Heart left ventricle (tissue), 16 donors: ENCODE measurements at places on chromosomes 13 and 19. TPM values are rescaled to one million over a fixed set of nuclear protein-coding genes. Genes with fewer than 3 reads are reported as not detected.

- no peaks in the 10 kb centered on the region for H3K27me3 ChIP-seq
- no peaks in the 10 kb centered on the region for H3K36me3 ChIP-seq
- H3K4me1 ChIP-seq = no peaks in the 10 kb centered on the region
- DNase-seq = no peak
- peak overlapping the region; percentile 16 for H3K4me3 ChIP-seq
Observed at GRCh38 chr13:75761369-75761768, 125.2 kb downstream of the LMO7 start.

GRCh38 chr13:75873494-75873893 lies 237.4 kb downstream of the LMO7 start:
- no peak overlapping the region for H3K27ac ChIP-seq
- no peaks in the 10 kb centered on the region for H3K36me3 ChIP-seq

- peaks cover 17% of the 10 kb centered on the region for H3K27me3 ChIP-seq
- no peak overlapping the region for H3K27ac ChIP-seq
Observed at GRCh38 chr19:35299523-35300338, 7.8 kb downstream of the MAG start.

DNA sequence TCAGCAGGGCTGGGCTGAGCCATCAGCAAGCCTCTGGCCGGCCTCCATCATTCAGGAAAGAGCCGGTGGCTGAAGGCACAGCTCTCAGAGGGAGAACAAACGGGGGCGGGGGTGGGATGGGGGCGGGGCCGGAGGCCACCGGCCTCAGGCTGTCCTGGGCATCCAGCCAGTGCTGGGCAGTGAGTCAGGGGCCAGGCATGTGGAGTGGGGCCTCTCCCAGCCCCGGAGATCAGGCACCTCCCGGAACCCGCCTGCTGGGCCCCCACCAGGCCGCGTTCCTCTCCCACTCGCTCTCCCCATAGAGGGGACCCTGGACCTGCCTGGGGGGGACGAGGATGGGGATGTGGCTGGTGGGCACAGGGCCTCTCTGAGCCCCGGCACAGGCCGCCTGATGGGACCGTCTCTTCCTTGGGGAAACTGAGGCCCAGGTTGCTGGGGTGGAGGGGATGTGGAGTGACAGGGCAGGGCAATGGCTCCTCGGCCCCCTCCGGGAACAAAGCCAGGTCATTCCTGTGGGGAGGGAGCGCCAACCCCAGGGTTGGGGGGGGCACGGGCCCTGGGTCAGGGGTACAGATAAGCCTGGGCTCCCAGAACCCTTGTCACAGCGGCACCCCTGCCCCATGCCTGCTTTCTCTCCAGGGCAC lies 12.9 kb downstream of the SPC24 start:
- no peaks in the 10 kb centered on the region for H3K27me3 ChIP-seq
- H3K36me3 ChIP-seq = no peaks in the 10 kb centered on the region
- H3K4me1 ChIP-seq = peaks cover 47% of the 10 kb centered on the region
- peak; percentile 95 for DNase-seq
- H3K27ac ChIP-seq = peak overlapping the region; percentile 95
- peak overlapping the region; percentile 12 for H3K4me3 ChIP-seq

GRCh38 chr19:54572696-54573311 lies 786 bp upstream of the LILRA2 start:
- no peak overlapping the region for H3K4me3 ChIP-seq
- peak; percentile 42 for DNase-seq
- H3K4me1 ChIP-seq = no peaks in the 10 kb centered on the region
- no peaks in the 10 kb centered on the region for H3K27me3 ChIP-seq
- no peak overlapping the region for H3K27ac ChIP-seq

GRCh38 chr13:104553186-104553585 lies 1487.0 kb upstream of the SLC10A2 start:
- no peak for DNase-seq
- H3K27me3 ChIP-seq = no peaks in the 10 kb centered on the region
- no peak overlapping the region for H3K27ac ChIP-seq
- no peaks in the 10 kb centered on the region for H3K4me1 ChIP-seq

GRCh38 chr19:56209091-56209490 lies 7.0 kb downstream of the ZSCAN5C start:
- no peak overlapping the region for H3K27ac ChIP-seq
- H3K36me3 ChIP-seq = no peaks in the 10 kb centered on the region
- DNase-seq = no peak
- H3K27me3 ChIP-seq = no peaks in the 10 kb centered on the region

DNA sequence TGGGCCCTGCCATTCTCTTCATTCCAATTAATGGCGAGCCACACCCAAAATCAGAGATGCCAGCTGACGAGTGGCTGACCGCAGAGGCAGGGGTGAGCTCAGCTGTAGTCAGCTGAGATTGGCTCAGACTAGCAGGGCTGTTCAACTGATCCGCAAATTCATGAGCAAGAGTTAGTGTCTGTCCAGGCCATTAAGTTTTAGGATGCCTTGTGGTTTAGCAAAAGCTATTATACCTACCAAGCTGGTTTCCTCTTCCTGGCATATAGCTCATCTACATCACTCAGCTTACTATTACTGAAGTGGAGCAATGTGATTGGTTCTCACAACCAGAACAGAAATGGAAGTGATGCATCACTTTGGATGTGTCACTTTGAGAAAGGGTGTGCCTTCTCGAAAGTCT lies 148.7 kb downstream of the NALCN start:
- DNase-seq = no peak
- H3K4me1 ChIP-seq = no peaks in the 10 kb centered on the region
- no peak overlapping the region for H3K4me3 ChIP-seq
- H3K27ac ChIP-seq = no peak overlapping the region
- H3K36me3 ChIP-seq = no peaks in the 10 kb centered on the region

DNA sequence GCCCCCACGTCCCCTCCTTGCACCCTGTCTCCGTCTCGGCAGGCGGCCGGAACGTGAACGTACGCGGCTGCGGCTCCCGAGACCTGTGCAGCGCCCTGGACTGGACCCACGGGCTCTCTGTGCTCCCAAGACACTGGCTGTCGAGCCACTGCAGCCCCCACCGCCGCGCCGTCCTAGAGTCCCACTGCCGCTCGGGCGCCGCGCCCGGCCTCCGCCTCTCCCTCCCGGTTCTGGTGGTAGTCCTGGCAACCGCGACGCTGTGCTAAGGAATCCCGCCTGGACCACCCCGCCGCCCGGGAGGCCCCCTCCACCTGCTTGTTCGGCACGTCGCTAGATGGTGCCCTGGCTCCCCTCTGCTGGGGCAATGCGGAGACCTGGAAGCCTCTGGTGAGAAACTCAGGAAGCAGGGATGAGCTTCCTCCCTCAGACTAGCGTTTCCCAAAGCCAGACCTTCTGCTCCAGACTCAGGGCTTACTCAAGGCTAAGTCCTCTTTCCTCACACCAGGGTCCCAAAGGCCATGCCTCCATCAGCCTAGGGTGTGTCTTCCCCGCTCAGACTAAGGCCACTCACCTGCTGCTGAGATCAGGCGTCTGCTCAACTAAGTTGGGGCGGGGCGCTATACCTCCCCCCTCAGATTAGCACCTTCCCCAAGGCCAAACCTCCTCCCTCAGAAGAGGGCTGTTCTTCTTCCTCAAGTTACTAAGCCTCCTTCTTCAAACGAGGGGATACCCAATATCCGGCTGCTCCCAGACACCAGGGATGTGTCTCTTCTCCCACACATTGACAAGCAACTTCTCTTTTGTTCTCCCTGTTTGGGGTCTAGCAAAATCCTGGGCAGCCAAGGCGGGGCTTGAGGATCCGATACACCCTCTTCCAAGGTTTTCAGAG lies 16.1 kb upstream of the IRGC start:
- H3K27me3 ChIP-seq = peaks cover 13% of the 10 kb centered on the region
- no peaks in the 10 kb centered on the region for H3K36me3 ChIP-seq
- peaks cover 31% of the 10 kb centered on the region for H3K4me1 ChIP-seq
- peak overlapping the region; percentile 90 for H3K27ac ChIP-seq

- no peak overlapping the region for H3K4me3 ChIP-seq
- DNase-seq = peak; percentile 37
- H3K27me3 ChIP-seq = peaks cover 8% of the 10 kb centered on the region
- H3K27ac ChIP-seq = peak overlapping the region; percentile 71
Observed at GRCh38 chr19:35254341-35255297, 5.8 kb downstream of the LSR start.

DNA sequence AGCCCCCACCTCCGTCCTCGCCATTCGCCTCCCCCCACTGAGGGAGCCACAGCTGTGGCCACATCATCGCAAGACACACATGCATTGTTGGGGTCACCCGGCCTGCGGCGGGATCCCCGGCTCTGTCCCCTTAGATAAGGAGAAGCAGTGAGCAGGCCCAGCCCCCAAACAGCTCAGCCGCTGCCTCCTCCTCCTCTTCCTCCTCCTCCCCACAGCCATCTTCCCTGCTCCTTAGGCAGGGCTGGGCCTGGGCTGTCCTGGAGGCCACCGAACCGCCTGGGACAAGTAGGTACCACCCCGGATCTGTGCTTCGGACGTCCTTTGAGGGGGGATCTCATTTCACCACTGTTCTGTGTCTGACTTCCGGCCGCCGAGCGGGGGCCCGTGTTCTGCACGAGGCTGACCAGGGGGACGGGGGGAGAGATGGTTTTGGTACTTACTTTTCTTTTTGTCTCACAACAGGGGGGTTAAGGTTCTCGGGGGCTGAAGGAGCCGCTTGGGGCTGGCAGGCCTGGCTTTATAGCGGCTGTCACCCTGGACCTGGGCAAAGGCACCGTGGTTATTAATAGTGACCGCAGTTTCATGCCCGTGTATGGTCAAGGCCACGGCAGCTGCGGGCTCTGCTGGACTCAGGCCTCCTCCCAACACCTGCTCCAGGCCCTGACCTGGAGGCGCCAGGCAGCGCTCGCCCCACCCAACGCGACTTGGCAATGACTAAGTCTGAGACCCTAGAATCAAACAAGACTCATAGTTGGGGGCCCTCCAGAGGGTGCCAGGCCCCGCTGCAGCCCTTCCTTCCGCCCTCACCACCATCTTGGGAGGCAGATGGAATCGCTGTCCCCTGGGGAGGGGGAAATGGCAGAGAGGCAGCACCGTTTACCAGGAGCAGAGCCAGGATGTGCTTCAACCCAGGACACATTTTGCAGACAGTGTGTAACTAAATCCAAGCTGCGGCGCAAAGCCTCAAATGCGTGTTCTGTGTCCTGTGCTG lies 18.3 kb downstream of the NMRK2 start:
- peak; percentile 88 for DNase-seq
- H3K27ac ChIP-seq = peak overlapping the region; percentile 97
- no peaks in the 10 kb centered on the region for H3K27me3 ChIP-seq
- H3K36me3 ChIP-seq = no peaks in the 10 kb centered on the region
- H3K4me3 ChIP-seq = peak overlapping the region; percentile 59

GRCh38 chr13:25928941-25929505 lies 122.8 kb downstream of the SHISA2 start:
- H3K36me3 ChIP-seq = no peaks in the 10 kb centered on the region
- no peak overlapping the region for H3K27ac ChIP-seq
- H3K4me3 ChIP-seq = no peak overlapping the region
- H3K27me3 ChIP-seq = no peaks in the 10 kb centered on the region
- no peaks in the 10 kb centered on the region for H3K4me1 ChIP-seq

DNA sequence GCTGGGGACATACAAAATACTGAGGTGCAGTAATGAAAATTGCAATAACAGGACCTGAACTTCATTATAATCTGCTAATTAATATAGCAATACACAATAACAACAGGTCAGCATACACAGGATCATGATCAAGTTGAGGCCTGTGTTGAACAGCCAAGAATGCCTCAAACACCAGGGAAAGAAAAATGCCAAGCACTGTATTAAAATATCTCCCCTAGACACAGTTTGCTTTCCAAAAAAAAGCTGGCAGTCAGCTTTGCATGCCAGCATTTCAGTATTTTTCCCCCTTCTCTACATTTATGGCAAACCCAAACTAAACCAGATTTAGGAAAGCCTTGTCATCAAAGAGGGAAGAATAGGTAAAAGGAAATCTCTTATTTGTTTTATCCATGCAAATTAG lies 226.9 kb downstream of the LHFPL6 start:
- H3K27me3 ChIP-seq = no peaks in the 10 kb centered on the region
- peaks cover 52% of the 10 kb centered on the region for H3K4me1 ChIP-seq
- H3K27ac ChIP-seq = no peak overlapping the region
- no peak overlapping the region for H3K4me3 ChIP-seq
- H3K36me3 ChIP-seq = peaks cover 6% of the 10 kb centered on the region

GRCh38 chr13:25561812-25562211 lies 190.0 kb downstream of the ATP8A2 start:
- no peak overlapping the region for H3K4me3 ChIP-seq
- H3K4me1 ChIP-seq = no peaks in the 10 kb centered on the region
- H3K27me3 ChIP-seq = no peaks in the 10 kb centered on the region
- DNase-seq = no peak

GRCh38 chr19:51703575-51704515 lies 10.7 kb downstream of the SPACA6 start:
- peak overlapping the region; percentile 81 for H3K27ac ChIP-seq
- H3K4me1 ChIP-seq = no peaks in the 10 kb centered on the region
- H3K36me3 ChIP-seq = peaks cover 59% of the 10 kb centered on the region
- DNase-seq = peak; percentile 98
- no peaks in the 10 kb centered on the region for H3K27me3 ChIP-seq
- H3K4me3 ChIP-seq = peak overlapping the region; percentile 76

GRCh38 chr19:49639401-49640112 lies 386 bp downstream of the RRAS start:
- peak overlapping the region; percentile 99 for H3K27ac ChIP-seq
- peaks cover 4% of the 10 kb centered on the region for H3K36me3 ChIP-seq
- H3K27me3 ChIP-seq = no peaks in the 10 kb centered on the region
- H3K4me3 ChIP-seq = peak overlapping the region; percentile 100

The TINCR gene
- total RNA-seq = not detected

The CATSPERD gene
- total RNA-seq = not detected

The OR7G1 gene
- total RNA-seq = not detected

The SCN1B gene
- total RNA-seq = 32.4 TPM

The GAPDHS gene
- total RNA-seq = not detected

The OR4F17 gene
- not detected for total RNA-seq

The MEF2B gene
- 0.49 TPM for total RNA-seq

The C19orf33 gene
- total RNA-seq = not detected

The NLRP11 gene
- total RNA-seq = not detected

The FCER2 gene
- total RNA-seq = not detected

The ZNF296 gene
- total RNA-seq = 1.2 TPM

The ATP8B3 gene
- 0.72 TPM for total RNA-seq
